ENCODE measurements at places on chromosomes 7 and 10.

DNA sequence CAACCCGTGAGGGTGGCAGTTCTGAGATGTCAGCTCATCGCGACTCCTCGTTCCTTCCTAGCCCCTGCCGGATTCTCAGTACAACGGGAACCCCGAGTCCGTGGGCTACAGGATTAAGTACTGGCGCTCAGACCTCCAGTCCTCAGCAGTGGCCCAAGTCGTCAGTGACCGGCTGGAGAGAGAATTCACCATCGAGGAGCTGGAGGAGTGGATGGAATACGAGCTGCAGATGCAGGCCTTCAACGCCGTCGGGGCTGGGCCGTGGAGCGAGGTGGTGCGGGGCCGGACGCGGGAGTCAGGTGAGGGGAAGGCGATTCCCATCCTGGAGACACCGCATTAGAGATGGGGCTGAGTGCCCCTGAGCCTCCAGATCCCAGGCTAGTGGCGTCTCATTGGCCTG lies 568.1 kb upstream of the FOXK1 start:
- no peaks in the 10 kb centered on the region for H3K4me1 ChIP-seq
- H3K36me3 ChIP-seq: peaks cover 13% of the 10 kb centered on the region
- no peaks in the 10 kb centered on the region for H3K27me3 ChIP-seq

DNA sequence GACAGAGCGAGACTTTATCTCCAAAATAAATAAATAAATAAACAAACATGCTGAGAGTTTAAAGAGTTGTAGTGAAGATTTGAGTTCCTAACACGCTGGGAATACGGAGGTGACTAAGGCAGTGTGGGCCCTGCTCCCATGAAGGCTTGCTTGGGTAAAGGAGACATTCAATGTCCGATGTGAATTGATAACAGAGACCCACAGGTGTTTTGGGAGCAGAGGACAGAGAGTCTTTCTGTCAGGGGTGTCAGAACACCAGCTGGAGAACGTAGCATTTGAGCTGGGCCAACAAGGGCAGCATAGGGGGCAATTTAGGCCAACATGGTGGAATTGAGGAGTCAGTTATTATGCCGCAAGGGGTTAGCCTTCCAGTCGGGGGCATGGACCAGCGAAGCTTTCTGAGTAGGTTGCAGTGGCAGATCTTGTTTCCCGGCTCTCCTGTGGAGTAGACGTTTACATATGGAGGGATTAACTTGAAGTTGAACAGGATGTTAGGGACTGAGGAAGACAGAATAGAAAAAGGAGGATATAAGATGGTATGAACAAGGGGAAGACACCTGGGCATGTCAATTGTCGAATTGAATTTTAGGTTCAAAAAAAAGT lies 5.6 kb downstream of the PROSER2 start:
- no peak for DNase-seq
- no peak overlapping the region for H3K4me3 ChIP-seq
- H3K4me1 ChIP-seq: peaks cover 9% of the 10 kb centered on the region
- no peak overlapping the region for H3K27ac ChIP-seq
- H3K36me3 ChIP-seq: no peaks in the 10 kb centered on the region
- peaks cover 31% of the 10 kb centered on the region for H3K27me3 ChIP-seq

DNA sequence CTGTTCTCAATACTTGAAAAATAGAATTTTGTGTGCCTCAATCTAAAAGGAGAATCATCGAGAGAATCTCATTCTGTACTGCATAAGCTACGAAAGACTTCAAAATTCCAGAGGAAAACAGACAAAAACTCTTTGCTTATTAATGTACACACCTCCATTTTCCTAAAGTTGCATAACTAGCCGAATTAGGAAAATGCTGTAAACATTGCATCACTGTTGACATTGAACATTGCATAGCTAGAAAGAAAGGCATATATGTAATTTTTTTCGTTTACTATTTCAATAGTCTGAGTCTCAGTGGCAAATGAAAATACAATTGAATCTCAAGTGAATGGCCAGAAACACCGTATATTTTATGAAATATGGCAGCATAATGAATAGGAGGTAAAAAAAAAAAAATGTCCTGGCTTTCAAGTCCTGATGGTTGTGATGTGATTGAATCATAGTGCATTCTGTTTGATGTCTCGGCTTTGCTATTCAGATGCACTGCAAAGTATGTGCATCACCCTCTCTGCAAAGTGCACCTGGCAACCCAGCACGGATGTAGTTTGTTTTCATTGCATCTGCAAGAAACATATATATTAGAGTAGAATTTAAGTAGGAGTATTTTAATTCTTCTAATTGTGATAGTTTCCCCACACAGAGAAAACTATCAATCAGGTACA lies 196.7 kb downstream of the VTI1A start:
- H3K27ac ChIP-seq: no peak overlapping the region
- no peak overlapping the region for H3K4me3 ChIP-seq
- no peak for DNase-seq
- H3K36me3 ChIP-seq: no peaks in the 10 kb centered on the region

- DNase-seq: no peak
- H3K36me3 ChIP-seq: no peaks in the 10 kb centered on the region
- H3K27me3 ChIP-seq: no peaks in the 10 kb centered on the region
Measured at GRCh38 chr7:6197801-6198551, 74.4 kb downstream of the CYTH3 start.

- peak overlapping the region; percentile 89 for H3K4me3 ChIP-seq
Measured at GRCh38 chr7:91266067-91266688, 1.9 kb downstream of the FZD1 start.

GRCh38 chr7:128783143-128783861 lies 7.7 kb upstream of the OPN1SW start:
- DNase-seq: no peak
- no peak overlapping the region for H3K27ac ChIP-seq
- no peak overlapping the region for H3K4me3 ChIP-seq

DNA sequence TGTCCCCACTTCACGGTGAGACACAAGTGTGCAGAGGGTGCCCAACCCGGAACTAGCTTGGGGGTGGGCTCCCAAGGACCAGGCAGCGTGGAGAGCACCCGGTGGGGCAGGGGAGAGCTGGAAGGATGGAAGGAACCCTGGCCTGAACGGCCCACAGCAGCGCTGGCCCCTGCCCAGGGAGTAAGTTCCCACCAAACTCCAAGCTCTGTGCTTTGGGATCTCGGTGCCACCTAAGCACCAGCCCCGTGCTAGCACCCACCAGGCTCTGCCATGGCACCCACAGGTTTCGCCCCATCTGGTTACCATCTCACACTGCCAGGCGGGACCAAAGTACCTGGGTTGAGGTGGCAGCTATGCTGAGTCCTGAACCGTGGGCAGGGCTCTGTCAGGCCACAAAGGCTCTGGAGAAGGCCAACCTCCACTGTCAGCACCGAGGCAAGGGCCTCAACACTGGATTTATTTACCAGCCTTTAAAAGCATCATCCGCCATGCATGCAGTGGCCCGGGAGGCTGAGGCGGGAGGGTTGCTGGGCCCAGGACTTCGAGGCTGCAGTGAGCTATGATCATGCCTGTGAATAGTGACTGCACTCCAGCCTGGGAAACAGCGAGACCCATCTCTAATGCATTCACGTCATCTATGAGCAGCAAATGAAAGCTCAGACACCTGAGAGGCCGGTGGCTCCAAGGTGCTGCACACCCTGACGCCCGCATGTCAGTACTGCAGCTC lies 16.0 kb downstream of the GPER1 start:
- peak overlapping the region; percentile 49 for H3K4me3 ChIP-seq
- H3K27me3 ChIP-seq: peaks cover 6% of the 10 kb centered on the region
- no peaks in the 10 kb centered on the region for H3K36me3 ChIP-seq
- peaks cover 17% of the 10 kb centered on the region for H3K4me1 ChIP-seq
- H3K27ac ChIP-seq: no peak overlapping the region

GRCh38 chr7:20287317-20287716 lies 43.4 kb upstream of the ITGB8 start:
- no peak overlapping the region for H3K27ac ChIP-seq
- DNase-seq: no peak
- no peaks in the 10 kb centered on the region for H3K36me3 ChIP-seq

- H3K36me3 ChIP-seq: no peaks in the 10 kb centered on the region
- H3K27ac ChIP-seq: no peak overlapping the region
- H3K4me1 ChIP-seq: no peaks in the 10 kb centered on the region
- H3K27me3 ChIP-seq: peaks cover 17% of the 10 kb centered on the region
- DNase-seq: no peak
Measured at GRCh38 chr7:116969371-116969902, 16.1 kb downstream of the ST7 start.

- H3K27me3 ChIP-seq: no peaks in the 10 kb centered on the region
- peak overlapping the region; percentile 61 for H3K27ac ChIP-seq
- H3K36me3 ChIP-seq: no peaks in the 10 kb centered on the region
- DNase-seq: no peak
- peak overlapping the region; percentile 66 for H3K4me3 ChIP-seq
Measured at GRCh38 chr7:55561690-55562089, 10.6 kb downstream of the VOPP1 start.

- no peak overlapping the region for H3K4me3 ChIP-seq
- no peaks in the 10 kb centered on the region for H3K27me3 ChIP-seq
- no peak for DNase-seq
- no peaks in the 10 kb centered on the region for H3K4me1 ChIP-seq
- no peak overlapping the region for H3K27ac ChIP-seq
Measured at GRCh38 chr7:146375170-146375569, 258.6 kb downstream of the CNTNAP2 start.

DNA sequence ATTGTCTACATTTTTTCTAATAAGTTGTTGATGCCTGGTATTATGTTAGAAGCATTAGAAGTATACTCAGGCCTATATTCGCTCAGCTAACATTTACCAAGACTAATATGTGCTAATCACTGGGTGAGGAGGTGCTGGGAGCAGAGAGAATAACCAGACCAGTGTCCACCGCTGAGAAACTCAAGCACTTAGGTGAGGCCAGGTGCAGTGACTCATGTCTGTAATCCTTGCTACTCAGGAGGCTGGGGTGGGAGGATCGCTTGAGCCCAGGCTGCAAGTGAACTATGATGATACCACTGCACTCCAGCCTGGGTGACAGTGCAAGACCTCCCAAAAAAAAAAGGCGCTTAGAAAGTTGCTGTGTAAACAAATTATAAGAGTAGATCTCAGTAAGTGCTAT lies 182.2 kb upstream of the AOAH start:
- H3K27ac ChIP-seq: no peak overlapping the region
- DNase-seq: no peak
- H3K4me1 ChIP-seq: peaks cover 2% of the 10 kb centered on the region

DNA sequence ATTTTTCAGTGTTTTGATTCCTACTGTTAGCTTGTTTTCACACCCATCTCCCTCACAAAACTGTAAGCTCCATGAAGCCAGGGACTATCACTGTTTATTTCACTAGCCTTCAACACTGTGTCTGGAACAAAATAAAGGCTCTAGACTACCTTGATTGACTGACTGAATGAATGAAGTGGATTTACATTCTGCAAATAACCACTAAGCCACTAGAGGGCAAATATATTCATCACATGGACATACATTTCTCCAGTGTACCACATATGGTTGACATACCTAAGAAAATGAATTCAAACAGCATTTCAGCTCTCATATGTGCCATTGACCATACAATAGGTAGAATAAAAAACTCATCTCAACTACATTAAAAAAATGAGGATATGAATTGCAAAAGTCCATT lies 185.9 kb downstream of the RAB11FIP2 start:
- H3K36me3 ChIP-seq: no peaks in the 10 kb centered on the region
- H3K4me1 ChIP-seq: no peaks in the 10 kb centered on the region
- no peak overlapping the region for H3K4me3 ChIP-seq
- peaks cover 26% of the 10 kb centered on the region for H3K27me3 ChIP-seq
- no peak overlapping the region for H3K27ac ChIP-seq
- no peak for DNase-seq

DNA sequence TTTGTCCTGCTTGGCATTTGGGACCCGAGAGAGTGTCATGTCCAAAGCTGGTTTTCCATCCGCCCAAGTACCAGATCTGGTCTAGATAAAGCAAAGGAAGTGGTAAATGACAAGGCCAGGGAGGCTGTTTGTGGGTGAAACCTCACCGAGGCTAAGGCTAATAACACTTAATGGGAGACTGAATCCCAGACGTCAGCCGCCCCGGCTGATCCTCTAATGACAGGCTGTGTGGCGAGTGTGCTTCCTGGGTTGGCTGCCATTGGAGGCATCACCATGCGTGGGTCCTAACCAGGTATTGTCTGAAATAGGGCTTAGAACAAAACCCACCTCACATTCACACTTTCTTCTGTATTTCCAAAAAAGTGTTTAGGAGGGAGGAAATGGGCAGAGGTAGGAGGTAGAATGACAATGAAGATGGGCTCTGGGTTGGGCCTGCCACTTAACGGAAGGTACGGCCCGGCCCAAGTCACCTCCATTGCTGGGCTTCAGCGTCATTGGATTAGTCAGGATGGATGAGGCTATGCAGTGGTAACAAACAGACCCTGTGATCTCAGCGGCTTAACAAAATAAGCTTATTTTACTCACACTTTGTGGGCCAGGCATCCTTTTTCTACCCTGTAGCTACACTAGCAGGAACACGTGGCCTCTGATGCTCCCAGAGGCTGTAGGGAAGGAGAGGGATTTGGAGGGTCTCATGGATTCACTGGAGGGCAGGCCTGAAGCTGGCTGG lies 59.7 kb downstream of the PROSER2 start:
- H3K27ac ChIP-seq: no peak overlapping the region
- no peaks in the 10 kb centered on the region for H3K36me3 ChIP-seq
- no peaks in the 10 kb centered on the region for H3K27me3 ChIP-seq
- no peak for DNase-seq
- H3K4me1 ChIP-seq: no peaks in the 10 kb centered on the region

- DNase-seq: no peak
- no peak overlapping the region for H3K4me3 ChIP-seq
- H3K27ac ChIP-seq: no peak overlapping the region
- H3K27me3 ChIP-seq: peaks cover 18% of the 10 kb centered on the region
- no peaks in the 10 kb centered on the region for H3K36me3 ChIP-seq
Measured at GRCh38 chr10:126160571-126160970, 227.7 kb downstream of the ADAM12 start.

DNA sequence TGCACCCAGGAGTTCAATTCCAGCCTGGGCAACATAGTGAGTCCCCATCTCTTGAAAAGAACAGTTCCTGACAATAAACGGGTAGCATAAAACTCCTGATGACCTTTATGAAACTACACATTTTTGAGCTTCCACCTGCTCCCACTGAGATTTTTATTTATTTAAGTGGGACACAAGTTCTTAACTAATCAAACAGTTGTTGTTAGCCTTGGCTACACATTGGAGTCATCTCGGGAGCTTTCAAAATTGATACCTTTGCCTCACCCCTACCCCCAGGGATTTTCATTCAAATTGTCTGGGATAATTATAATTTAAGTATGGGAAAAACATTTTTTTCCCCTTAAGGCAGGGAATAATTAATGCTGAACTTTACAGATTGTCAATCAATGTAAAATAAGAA lies 39.3 kb downstream of the MALSU1 start:
- H3K27me3 ChIP-seq: no peaks in the 10 kb centered on the region
- H3K4me1 ChIP-seq: peaks cover 2% of the 10 kb centered on the region
- no peaks in the 10 kb centered on the region for H3K36me3 ChIP-seq
- H3K27ac ChIP-seq: no peak overlapping the region

DNA sequence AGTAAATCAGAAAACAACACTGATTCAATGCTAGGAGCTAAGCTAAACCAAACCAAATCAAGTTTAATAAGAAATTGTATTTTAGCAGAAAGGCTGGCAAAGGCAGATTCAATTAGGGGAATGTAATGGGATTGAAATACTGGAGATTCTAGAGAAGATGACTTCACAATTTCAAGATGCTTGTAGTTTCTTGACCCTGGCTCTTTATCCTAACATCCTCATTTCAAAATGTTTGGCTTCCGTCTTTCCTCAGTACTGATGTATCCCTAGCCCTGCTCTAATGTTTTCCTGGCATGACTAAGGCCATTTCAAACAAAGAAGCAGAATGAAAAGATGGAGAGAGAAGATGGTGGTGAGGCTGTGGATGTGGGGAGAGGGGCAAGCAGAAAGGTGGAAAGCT lies 2.7 kb upstream of the JCAD start:
- peaks cover 3% of the 10 kb centered on the region for H3K36me3 ChIP-seq
- peaks cover 8% of the 10 kb centered on the region for H3K4me1 ChIP-seq
- H3K27me3 ChIP-seq: peaks cover 51% of the 10 kb centered on the region
- no peak for DNase-seq
